ENCODE measurements at places on chromosomes 12 and 14. TPM values are rescaled to one million over a fixed set of nuclear protein-coding genes. Genes with fewer than 3 reads are reported as not detected.

The SLC25A21 gene
- 0.92 TPM for total RNA-seq

The COQ5 gene
- 19.7 TPM for total RNA-seq

The LRRC10 gene
- total RNA-seq = not detected

The POP5 gene
- total RNA-seq = 25.7 TPM

The SLC25A47 gene
- total RNA-seq = not detected

The PPP1R1A gene
- total RNA-seq = not detected

The MYH7 gene
- not detected for total RNA-seq

The BCL2L2 gene
- 26.2 TPM for total RNA-seq

The KRT4 gene
- not detected for total RNA-seq

The IL26 gene
- not detected for total RNA-seq

The TEX52 gene
- not detected for total RNA-seq

The IGF1 gene
- total RNA-seq = 0.85 TPM

The PTCSC3 gene
- total RNA-seq = not detected

The ADAMTS20 gene
- total RNA-seq = not detected

The ABHD4 gene
- total RNA-seq = 34.8 TPM

The TMEM30B gene
- total RNA-seq = 0.35 TPM

The GPR84 gene
- not detected for total RNA-seq

The GARIN6 gene
- total RNA-seq = not detected

The TAS2R50 gene
- total RNA-seq = 1.5 TPM

The FOXN3 gene
- 41.8 TPM for total RNA-seq

The SYNDIG1L gene
- total RNA-seq = not detected

The IL31 gene
- total RNA-seq = not detected

The CLMN gene
- total RNA-seq = 8.4 TPM

The AMN gene
- not detected for total RNA-seq

The PLA2G1B gene
- total RNA-seq = not detected

The SYNJ2BP gene
- total RNA-seq = 26.9 TPM

The OSBPL8 gene
- 47.6 TPM for total RNA-seq

The NEDD8 gene
- total RNA-seq = 261 TPM

The CIPC gene
- 17.7 TPM for total RNA-seq

The HCAR2 gene
- not detected for total RNA-seq

The PDZRN4 gene
- total RNA-seq = not detected

The GDF11 gene
- total RNA-seq = 19.8 TPM

The SELPLG gene
- 0.62 TPM for total RNA-seq

The CCDC184 gene
- total RNA-seq = 0.18 TPM

The GLS2 gene
- not detected for total RNA-seq

The MYO1H gene
- not detected for total RNA-seq

The COX6A1 gene
- 299 TPM for total RNA-seq

The RND1 gene
- 4.0 TPM for total RNA-seq

The DDX24 gene
- total RNA-seq = 141 TPM

The HOXC5 gene
- total RNA-seq = not detected

The P2RX7 gene
- 5.1 TPM for total RNA-seq

The DLK1 gene
- total RNA-seq = not detected

The GLIPR1L1 gene
- total RNA-seq = not detected

The SERPINA1 gene
- total RNA-seq = not detected

The NUDT14 gene
- 97.7 TPM for total RNA-seq

The CRIP1 gene
- 8.1 TPM for total RNA-seq

The NGB gene
- total RNA-seq = not detected

The ANKS1B gene
- total RNA-seq = 0.38 TPM

The MAPKAPK5 gene
- 47.1 TPM for total RNA-seq

The IQSEC3 gene
- not detected for total RNA-seq

The TUNAR gene
- total RNA-seq = not detected

The RNASE8 gene
- not detected for total RNA-seq

The TAS2R42 gene
- not detected for total RNA-seq

The LMNTD1 gene
- not detected for total RNA-seq

The KCNMB4 gene
- 2.1 TPM for total RNA-seq

The B4GALNT1 gene
- total RNA-seq = 0.35 TPM

The SERPINA5 gene
- total RNA-seq = not detected

The RD3L gene
- total RNA-seq = not detected

The TC2N gene
- not detected for total RNA-seq

Data from endothelial cell of umbilical vein (primary cell).